ENCODE measurements at places on chromosomes 13 and 19.

- no peak for DNase-seq
These were observed 22.9 kb downstream of the TNFRSF19 start for GRCh38 chr13:23593148-23593547.

DNA sequence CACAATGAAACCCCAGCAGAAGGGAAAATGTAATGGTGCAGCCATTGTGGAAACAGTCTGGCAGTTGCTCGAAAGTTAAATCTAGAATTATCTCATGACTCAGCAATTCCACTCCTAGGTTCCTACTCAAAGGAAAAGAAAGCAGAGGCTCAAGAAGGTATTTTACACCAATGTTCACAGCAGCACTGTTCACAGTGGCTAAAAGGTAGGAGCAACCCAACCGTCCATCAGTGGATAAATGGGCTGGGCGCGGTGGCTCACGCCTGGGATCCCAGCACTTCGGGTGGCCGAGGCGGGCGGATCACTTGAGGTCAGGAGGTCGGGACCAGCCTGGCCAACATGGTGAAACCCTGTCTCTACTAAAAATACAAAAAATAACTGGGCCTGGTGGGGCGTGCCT, 25.9 kb downstream of the ZFR2 start:
- DNase-seq: no peak

- DNase-seq: peak; percentile 46
These were observed 575.8 kb downstream of the DACH1 start for GRCh38 chr13:71290963-71291841.

- peak; percentile 90 for DNase-seq
These were observed 454 bp downstream of the BLVRB start for GRCh38 chr19:40465025-40465556.

DNA sequence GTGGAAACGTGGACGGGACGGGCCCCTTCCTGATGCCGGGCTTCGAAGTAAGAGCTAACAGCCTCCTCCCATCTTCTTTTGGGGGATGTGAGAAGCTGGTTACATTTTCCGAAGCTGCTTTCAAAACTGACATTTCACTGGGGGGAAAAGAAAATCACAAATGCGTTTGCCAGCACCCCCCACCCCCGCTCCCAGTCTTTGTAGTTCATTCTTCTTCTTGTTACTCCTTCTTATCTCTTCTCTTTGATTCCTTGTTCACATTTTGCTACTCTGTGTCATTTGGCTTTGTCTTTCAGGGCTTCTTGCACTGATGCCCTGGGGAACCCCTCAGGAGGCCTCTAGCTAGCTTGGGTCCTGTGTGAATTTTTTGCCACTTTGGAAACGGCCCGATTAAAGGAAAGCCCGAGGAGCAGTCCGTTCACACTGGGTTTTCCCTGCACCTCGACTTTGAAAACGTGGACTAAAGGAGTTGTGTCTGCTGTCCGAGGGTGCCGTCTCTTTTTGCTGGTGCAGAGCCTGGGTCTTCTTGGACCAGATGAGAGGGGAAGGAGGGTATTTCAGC, 1.3 kb downstream of the CARM1 start:
- no peak for DNase-seq

- no peak for DNase-seq
These were observed 116.9 kb downstream of the USP12 start for GRCh38 chr13:27054760-27055159.

DNA sequence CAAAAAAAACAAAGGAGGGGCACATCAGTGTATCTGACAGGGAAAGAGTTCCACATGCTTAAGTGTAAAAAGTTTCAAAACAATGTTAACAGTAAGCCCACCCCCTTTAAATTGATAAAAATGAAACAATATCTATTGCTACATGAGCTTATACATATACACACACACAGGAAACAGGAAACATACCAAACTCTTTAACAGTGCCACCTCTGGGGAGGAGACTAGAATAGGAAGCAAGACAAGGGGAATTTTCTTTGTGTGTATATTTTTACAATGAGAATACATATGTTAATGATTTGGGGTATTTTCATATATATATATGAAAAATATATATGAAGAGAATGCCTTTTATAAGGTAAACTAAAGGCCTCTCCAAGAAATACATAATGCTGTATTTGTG, 44.7 kb downstream of the TPT1 start:
- DNase-seq: no peak

DNA sequence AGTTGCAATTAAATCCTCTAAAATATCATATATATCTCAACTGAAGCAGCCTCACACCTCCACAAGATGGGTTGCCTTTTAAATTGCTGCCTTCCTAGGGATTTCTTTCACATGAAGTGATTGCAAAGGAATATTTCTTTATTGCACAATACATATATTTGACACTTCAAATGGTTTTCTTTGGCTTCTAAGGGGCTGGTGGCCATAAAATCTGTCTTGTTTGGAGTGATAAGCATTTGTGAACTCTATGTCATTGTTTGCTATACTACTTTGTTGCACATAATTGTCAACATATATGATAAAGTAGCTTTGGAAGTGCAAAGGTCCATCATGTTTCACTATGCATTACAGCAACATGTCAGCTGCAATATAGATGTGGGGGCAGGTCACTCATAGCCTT, 2380.9 kb downstream of the PCDH9 start:
- DNase-seq: no peak

- no peak for DNase-seq
These were observed 19.6 kb upstream of the C19orf33 start for GRCh38 chr19:38284422-38284821.

GRCh38 chr13:98510156-98510509, 66.8 kb downstream of the STK24 start:
- DNase-seq: no peak

DNA sequence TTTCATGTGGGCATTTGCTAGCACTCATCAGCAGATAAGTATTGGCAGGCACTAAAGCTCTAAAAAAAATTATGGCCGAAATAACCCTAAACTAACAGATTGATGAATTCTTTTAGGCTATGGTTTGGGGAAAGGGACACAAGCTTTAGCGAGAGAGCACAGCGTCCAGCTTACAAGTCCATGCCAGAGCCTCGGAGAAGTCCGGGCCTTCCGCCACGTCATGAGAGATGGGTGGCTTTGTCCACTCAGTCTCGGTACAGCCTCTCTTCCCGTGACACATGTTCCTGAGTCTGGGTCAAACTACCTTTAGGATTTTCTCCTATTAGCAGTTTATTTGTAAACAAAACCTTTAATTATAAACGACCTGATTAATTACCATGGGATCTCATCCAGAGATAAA, 27.7 kb downstream of the TMTC4 start:
- DNase-seq: no peak

GRCh38 chr19:35373492-35373891, 2.6 kb downstream of the GPR42 start:
- no peak for DNase-seq

- no peak for DNase-seq
These were observed 188.5 kb downstream of the FOXO1 start for GRCh38 chr13:40477623-40478608.

DNA sequence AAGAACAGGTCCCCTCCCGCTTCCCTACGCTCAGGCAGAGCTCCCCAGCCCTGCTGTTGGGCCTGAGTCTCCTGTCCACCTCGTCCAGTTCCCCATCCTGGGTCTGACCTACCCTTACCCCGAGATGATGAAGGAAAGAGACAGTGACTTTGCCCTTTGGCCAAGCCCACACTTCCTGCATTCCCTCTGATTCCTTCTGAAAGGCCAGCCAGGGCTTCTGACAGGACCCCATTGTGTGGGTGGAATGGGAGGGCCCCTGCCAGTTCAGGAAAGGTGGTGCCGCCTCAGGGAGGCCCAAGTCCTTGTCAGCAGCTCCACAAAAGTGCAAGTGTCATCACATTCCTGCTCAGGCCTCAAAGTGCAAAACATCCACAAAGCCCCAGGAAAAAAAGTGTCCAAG, 177.8 kb downstream of the PAN3 start:
- no peak for DNase-seq

GRCh38 chr13:41641961-41642360, 184.6 kb downstream of the RGCC start:
- DNase-seq: no peak

DNA sequence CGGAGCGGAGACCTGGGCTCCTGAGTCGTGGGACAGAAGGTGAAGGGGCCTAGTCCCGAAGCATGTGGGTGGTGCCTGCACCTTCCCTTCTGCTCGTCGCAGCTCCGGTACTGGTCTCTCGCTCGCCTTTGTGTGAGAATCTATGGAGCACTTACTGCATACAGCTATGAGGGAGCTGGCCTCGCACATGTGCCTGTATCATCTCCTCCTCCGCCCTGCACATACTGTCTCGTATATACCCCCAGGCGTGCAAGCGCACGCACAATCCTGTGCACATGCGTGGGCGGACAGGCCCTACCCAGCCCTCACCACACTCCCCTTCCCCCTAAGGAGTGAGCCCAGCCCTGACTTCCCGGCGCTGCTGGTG, 8.7 kb downstream of the PIK3R2 start:
- DNase-seq: no peak

- DNase-seq: no peak
These were observed 17.1 kb downstream of the LRRC4B start for GRCh38 chr19:50551034-50551714.

GRCh38 chr13:111875915-111876314, 191.0 kb upstream of the SOX1 start:
- no peak for DNase-seq

GRCh38 chr13:40028446-40028845, 373.0 kb downstream of the COG6 start:
- DNase-seq: peak; percentile 16

GRCh38 chr13:85626603-85627002, 172.6 kb downstream of the SLITRK6 start:
- no peak for DNase-seq

DNA sequence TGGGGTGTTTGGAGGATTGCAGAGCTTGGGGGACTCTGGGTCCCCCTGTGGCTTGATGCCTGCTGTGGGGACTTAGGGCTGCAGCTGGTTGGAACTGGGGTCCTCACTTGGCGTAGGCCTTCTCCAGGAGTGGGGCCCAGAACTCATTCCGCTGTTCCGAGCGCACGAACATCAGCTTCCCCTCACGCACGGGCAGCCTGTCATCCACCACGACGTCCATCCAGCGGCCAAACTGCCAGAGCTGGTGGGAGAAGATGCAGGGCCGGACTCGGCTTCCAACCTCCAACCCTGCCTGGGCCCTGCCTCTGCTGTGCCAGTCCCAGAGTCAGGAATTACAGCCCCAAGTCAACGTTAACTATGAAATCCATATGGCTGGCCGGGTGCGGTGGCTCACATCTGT, 2.6 kb downstream of the CAPN12 start:
- DNase-seq: no peak

DNA sequence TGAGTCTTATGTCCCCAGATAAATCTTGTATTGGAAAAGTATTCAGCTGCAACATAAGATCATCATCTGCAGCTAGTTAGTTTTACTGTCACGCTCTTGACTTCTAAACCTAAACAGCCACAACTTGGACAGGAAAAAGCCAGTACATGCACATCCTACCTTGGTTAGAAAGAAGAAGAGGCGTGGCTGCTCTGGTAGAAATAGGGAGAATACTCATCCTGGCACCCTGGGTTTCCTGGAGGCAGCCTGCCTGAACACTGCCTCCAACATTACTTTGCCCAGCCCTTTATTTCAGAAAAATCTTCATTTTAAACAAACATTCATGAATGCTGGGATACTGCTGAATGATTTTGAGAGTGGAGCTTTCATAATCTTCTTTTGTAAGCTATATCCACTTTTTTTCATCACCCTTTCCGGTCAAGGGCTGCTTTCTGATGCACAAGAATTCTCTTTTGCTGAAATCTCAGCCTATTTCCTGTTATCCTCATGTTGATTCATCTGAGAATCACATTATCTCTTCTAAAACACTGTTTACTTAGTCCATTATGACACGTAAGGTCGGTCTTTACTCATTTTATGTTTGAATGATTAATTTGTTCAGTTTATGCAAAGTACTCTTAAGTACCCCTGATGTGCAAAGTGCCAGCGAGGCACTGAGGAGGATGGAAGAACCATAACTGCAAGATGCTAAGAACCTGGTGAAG, 55.2 kb downstream of the STARD13 start:
- peak; percentile 82 for DNase-seq

DNA sequence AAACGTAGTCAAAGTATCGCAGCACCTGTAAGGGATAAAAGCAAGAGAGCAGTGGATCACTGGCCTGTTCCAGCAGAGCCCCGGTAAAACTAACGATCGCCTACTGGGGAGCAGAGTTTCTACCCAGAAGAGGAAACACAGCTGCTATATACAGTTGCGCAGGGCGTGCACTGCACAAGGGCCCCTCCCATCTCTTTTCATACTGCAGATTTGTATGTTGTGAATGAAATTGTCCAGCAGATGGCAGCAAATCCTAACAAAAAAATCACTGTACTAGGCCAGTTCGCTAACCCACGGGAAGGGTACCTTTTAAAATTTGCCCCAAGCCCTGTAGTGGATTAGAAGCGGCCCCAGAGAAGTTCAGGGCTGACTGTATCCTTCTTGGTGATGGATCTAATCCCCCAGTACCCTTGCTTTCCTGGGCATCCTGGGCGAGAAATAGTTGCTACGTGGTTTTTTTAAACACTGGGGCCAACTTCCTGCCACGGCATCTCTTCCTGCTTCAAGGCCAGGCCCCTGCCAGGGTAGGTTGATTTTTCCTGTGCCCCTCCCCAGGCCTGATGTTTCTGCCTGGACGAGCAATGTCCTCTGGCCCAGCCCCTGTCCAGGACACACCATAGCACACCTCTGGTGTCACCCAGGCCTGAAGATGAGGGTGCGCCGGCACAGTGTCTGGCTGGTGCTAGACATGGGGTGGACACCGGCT, 127.0 kb downstream of the IER2 start:
- DNase-seq: peak; percentile 67

GRCh38 chr13:75383064-75383715, 98.8 kb downstream of the TBC1D4 start:
- no peak for DNase-seq

DNA sequence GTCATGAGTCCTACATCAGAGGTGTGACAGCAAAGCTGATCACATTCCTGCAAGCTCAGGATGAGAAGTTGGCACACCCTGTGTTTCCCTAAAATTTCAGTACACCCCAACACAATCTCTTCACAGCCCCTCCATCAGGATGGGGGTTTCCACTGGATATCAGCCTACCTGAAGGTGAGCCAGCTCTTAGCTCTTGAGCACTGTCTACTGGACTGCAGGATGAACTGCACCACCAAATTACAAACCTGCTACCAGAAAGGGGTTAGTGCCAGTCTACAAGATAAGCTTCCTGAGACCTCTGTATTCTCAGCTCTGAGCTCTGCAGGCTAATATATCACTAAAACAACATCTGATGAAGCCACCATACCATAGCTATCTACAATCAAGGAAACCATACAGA, 1616.2 kb upstream of the SPRY2 start:
- DNase-seq: no peak

DNA sequence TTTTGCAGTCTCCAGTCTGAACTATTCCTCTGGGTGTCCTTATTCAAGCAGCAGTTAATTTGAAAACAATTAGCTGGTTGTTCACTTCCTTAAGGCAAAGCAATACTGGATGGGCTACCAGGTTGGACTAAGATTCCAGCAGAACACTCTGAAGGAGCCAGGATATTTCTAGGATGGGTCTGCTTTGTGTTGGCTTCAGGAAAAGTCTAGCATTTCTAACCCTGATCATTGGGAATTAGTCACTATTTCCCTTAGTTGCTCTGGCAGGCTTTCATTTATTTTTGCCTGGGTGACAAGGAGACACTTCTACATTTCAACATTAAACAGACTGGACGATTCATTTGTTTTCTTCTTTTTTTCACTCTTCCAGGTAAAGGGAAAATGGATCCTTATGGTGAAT, 228.4 kb downstream of the ENOX1 start:
- DNase-seq: no peak

Data from amniotic epithelial cell (primary cell).